ENCODE measurements at places on chromosomes 2 and 18.
A peak's percentile ranks its signal among the peaks of the same experiment; 100 is the strongest.

DNA sequence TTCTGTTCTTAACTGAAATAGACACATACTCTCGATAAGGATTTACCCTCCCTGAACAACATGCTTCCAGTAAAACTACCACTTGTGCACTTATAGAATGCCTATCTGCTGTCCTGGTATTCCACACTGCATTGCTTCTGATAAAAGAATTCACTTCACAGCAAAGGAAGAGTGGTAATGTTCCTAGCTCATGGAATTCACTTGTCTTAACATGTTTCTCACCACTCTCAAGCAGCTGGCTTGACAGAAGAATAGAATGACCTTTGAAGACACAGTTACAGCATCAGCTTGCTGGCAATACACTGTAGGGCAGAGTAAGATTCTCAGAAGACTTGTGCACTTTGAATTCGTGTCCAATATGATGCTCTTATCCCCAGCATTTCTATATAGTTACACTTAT lies 524.1 kb upstream of the CNTNAP5 start:
- DNase-seq = no peak

DNA sequence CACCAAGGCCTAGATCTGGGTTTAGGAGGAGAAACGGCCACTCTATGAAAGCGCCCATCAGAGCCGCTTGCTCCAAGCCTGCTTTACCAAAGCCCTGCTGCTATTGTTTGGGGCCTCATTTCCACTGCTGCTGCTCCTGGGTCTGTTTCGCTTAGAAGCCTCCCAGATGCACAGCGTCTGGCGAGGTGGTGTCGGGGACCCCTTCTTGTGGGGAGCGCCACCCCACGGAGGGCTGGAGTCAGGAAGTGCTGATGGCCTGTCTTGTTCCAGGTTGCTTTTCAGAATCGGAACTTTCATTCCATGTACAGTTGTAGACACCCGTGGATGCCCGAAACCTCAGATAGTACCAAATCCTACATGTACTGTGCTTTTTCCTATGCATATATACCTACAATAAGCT lies 204.9 kb upstream of the TWIST2 start:
- no peak for DNase-seq

DNA sequence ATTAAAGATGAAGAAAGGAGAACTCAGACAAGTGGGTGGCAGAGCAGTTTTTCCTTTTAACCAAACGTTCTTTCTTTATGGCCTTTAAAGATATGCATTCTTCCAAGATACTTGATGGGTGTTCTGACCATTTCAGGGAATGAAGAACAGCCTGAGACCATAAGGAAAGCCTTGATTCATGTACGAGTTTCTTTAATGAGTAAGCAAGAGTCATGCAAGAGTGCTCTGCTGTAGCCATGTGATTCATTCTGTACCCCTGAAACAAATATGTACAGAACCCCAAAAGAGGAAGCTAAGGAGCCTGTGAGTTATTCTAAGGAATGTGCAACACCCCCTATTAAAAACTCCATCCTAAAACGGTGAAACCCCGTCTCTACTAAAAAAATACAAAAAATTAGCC lies 372.8 kb downstream of the MTX2 start:
- DNase-seq = no peak

- DNase-seq = no peak
Measured at GRCh38 chr2:201746551-201746950, 34.2 kb downstream of the ALS2 start.

GRCh38 chr18:73742957-73743356 lies 404.7 kb downstream of the FBXO15 start:
- DNase-seq = no peak

DNA sequence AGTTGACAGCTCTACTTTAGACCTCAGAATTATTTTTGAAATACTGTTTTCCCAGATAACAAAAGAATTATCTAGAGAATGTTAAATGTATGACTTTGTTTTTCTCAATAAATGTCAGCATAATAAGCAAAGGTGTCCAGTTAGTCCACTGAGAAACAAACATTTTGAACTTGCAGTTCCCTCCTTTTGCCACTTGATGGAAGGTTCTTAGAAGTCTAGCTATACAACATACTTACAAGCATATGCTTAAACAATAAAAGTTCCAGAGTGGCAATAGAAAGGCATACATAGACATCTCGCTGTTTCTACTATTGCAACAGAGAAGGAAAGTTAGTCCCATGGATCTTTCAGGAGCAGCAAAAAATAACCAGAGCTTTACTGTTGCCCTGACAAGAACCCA lies 11.8 kb downstream of the NDUFA10 start:
- DNase-seq = no peak

DNA sequence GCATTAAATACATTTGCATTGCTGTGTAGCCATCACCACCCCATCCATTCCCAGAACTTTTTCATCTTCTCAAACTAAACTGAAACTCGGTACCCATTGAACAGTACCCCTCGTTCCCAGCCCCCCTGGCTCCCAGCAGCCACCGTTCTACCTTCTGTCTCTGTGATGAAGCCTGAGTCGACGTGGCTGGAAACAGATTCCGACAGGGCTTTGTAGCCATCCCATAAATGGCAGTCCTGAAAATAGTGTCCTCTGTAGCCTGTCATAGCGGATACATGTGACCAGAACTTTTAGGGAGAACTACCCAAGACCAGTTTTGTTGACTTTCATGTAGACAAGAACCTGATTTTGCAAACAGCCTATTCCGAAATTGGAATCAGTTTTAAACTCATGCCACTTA lies 59.1 kb downstream of the TSHZ1 start:
- no peak for DNase-seq

- no peak for DNase-seq
Measured at GRCh38 chr2:71927757-71928715, 219.6 kb downstream of the CYP26B1 start.

GRCh38 chr2:85788603-85789002 lies 34.8 kb downstream of the ATOH8 start:
- no peak for DNase-seq

- DNase-seq = peak; percentile 26
Measured at GRCh38 chr18:51196811-51197660, 445 bp downstream of the MEX3C start.

DNA sequence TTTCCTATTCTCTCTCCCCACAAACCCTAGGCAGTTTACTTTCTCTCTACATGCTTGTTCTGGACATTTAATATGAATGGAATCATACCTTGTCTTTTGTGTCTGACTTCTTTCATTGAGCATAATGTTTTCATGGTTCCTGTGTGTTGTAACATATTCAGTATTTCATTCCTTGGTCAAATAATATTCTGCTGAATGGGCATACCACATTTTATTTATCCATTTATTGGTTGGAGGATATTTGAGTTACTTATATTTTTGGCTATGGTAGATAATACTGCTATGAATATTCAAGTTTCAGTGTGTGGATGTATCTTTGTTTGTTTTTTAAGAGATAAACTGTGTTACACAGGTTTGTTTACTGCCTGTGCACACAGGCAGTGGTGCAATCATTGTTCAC lies 9.0 kb downstream of the TWSG1 start:
- no peak for DNase-seq

DNA sequence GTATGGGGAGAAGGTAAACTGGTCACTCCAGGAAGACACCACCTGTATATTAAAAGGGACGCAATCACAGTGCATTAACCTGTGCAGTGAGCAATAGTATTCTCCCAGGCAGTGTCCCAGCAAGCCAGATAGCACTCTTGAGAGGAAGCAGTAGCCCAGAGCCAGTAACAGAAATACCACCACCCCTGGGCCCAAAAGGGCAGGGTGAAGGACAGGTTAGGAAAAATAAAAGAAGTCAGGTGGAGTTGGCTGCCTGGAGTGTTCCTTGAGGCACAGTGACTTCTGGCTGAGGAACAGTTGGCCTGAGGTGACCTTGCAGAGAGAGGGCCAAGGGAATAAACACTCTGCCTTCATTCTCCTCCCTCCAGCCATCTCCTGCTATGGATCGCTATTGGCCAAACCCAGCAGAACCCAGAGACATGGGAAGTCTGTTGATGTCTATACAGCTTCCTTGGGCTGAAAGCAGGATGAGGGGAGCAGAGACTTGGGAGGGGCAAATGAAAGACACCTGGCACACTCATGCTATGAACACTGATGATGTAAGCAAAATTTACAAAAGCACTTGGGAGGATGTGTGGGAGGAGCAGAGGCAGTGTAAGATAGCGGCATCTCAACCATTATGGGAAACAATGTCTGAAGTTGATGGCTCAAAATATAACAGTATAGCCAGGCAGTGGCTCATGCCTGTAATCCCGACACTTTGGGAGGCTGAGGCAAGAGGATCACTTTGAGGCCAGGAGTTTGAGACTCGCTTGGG lies 7.5 kb downstream of the C18orf32 start:
- no peak for DNase-seq

DNA sequence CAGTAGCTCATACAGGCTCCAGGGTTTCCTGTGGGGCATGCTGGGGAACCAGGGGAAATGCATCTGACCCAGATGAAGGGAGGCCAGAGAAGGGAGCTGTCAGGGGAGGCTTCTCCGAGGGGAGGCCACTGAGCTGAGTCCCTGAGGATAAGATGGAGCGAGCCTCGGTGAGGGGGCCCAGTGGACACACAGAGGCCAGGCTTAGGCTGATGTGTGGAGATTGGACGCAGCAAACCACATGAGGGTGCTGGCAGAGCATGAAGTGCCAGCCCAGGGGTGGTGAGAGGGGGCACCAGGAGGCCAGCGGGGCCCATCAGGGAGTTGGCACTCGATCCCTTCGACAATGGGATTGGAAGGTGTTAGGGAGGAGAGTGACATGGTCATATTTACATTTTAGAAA lies 235.0 kb downstream of the KLHL29 start:
- DNase-seq = no peak

GRCh38 chr2:58449286-58450010 lies 208.3 kb upstream of the FANCL start:
- no peak for DNase-seq

DNA sequence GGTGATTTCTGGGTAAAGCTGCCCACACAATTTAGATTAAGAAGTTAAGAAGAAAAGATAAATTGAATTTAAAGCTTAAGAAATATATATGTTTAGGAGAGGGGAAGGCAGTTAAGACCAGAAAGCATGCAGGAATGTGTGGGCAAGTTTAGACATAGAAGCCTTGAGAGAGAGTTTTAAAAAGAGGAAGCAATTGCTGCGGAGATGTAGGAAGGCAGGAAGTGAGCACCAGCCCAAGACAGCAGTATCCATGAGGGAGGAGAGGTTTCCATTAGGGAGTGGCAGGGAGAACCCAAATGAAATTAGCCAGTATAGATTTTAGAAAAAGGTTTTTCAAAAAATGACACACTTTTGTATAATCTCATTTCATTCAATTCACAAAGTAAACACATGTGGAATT lies 24.3 kb downstream of the DSC2 start:
- no peak for DNase-seq

DNA sequence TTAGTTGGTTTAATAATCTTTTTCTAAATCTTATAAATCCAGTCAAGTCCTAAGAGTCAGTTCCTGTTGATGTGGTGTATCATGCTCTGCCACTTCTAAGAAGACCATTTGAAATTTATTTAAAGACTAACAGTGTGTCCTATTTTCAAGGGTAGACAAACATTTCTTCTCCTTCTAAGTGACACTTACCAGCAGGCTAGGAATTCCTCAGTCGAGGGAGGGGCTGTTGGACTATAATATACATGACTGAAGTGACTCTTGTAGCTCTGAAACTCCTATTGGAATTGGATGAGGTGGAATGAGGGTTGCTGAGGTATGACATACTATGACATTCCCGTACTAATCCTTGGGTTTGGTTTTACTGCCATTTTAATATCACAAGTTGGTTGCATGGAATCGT lies 30.6 kb downstream of the ITGB6 start:
- no peak for DNase-seq

GRCh38 chr2:205675861-205676516 lies 6.3 kb upstream of the NRP2 start:
- DNase-seq = no peak

GRCh38 chr2:100784681-100785080 lies 35.3 kb upstream of the NPAS2 start:
- DNase-seq = no peak

- DNase-seq = no peak
Measured at GRCh38 chr2:44918095-44918775, 23.3 kb upstream of the SIX3 start.

DNA sequence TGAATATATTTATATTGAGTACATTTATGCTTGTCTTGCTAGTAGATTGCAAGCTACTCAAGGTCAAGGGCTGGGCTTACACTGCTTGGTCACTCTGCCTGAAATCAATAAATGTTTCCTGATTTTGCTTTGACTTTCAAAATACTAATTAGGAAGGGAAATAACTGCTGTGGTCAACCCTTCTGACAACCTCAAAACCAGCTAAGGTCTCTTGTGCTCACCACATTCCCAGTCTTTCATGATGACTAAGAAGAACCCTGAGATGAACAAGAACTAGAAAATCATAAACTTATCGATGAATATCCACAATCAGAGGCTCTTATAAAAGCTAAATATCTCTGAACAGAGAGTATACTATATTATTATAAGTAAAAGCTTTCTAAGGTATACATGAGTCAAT lies 33.3 kb downstream of the ABCB11 start:
- no peak for DNase-seq

GRCh38 chr2:176466918-176467452 lies 197.7 kb downstream of the MTX2 start:
- no peak for DNase-seq

- DNase-seq = no peak
Measured at GRCh38 chr18:73099759-73100158, 232.0 kb upstream of the NETO1 start.

GRCh38 chr2:85698880-85699254 lies 4.7 kb downstream of the GNLY start:
- no peak for DNase-seq

DNA sequence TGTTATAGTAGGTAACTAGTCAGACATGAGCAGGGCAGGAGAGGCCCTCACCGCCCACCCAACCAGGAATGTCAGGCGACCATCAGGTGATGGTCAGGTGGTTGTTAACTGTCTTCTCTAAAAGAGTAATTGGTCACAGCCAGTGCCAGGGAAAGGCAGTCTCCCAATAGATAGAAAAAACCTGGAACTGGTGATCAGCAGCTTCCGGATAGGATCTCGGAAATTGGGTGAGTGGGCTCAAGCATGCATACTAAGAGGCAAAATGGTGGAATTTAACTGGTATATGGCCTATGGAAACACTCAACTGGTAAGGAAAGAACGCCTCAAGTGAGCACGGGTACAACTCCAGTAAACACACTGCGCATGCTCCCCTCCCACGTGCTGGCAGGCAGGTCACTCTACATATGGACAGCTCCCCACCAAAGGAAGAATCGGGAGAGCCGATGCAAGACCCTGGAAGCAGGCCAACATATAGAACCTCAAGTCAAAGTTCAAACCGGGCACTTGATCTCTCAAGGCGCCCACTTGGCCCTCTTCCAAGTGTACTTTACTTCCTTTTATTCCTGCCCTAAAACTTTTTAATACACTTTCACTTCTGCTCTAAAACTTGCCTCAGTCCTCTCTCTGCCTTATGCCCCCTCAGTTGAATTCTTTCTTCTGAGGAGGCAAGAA lies 43.5 kb upstream of the TMEM131 start:
- no peak for DNase-seq

DNA sequence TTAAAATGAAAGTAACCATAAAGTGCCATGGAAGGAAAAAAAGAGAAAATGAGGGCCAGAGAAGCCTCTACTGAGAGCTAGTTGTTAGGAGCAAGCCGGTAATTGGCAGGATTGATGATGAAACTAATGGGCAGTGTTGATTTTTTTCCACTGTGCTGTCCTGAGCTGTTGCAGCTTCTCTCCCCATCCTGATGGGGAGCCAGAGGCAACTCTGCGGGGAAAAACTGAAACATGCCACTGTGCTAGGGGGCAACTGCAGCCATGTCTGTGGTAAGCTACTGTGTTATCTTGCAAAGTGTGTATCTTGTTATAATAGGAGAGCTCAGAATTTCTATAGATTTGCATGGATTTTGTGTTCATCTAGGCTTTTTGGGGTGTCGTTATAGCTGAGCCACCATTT lies 487.9 kb downstream of the STK39 start:
- no peak for DNase-seq
